ENCODE measurements at places on chromosomes 2 and 18.

- DNase-seq, result no peak
Observed at GRCh38 chr2:238995634-238996033, 147.7 kb downstream of the TWIST2 start.

- DNase-seq, result no peak
Observed at GRCh38 chr2:29459445-29460179, 344.4 kb downstream of the CLIP4 start.

DNA sequence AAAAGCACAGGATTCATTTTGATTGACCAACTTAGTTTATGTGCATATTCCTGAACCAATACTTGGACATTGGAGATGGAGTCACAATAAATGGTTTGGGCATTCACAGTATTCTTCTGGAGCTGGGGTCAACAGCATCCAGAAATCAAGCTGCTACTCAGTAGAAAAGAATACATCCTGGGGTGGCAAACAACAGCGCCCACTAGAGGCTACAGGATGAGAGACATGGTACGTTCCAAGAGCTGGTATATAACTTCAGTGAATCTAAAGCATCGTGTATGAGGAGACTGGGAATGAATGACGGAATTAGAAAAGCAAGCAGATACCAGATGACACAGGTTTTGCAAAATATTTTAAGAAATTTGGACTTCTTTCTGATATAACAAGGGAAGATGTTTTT is 142.9 kb upstream of the FIGN start:
- DNase-seq, result no peak

- no peak for DNase-seq
Observed at GRCh38 chr2:64251497-64252250, 107.5 kb upstream of the PELI1 start.

GRCh38 chr2:234873828-234874173 is 78.0 kb upstream of the SH3BP4 start:
- DNase-seq, result no peak

GRCh38 chr18:75251466-75251865 is 40.9 kb downstream of the TSHZ1 start:
- no peak for DNase-seq

- DNase-seq, result no peak
Observed at GRCh38 chr2:56224316-56224715, 40.5 kb downstream of the CCDC85A start.

DNA sequence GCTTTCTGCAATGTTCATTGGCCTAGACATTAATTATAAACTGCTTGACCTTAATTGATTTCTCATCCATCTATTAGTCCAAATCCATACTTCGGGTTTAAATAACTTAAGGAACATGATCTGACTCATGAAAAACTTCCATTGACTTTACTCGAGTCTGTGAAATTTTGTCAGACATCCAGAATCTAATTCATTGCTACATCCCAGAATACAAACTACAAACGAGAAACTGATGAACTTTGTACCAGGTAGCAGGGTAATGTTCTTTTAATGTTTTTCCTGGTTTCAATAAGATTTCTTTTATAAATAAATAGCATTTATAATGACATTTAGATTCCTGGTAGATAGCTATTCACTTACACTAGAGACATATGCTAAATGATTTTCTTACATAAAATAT is 36.0 kb upstream of the IKZF2 start:
- DNase-seq, result no peak

DNA sequence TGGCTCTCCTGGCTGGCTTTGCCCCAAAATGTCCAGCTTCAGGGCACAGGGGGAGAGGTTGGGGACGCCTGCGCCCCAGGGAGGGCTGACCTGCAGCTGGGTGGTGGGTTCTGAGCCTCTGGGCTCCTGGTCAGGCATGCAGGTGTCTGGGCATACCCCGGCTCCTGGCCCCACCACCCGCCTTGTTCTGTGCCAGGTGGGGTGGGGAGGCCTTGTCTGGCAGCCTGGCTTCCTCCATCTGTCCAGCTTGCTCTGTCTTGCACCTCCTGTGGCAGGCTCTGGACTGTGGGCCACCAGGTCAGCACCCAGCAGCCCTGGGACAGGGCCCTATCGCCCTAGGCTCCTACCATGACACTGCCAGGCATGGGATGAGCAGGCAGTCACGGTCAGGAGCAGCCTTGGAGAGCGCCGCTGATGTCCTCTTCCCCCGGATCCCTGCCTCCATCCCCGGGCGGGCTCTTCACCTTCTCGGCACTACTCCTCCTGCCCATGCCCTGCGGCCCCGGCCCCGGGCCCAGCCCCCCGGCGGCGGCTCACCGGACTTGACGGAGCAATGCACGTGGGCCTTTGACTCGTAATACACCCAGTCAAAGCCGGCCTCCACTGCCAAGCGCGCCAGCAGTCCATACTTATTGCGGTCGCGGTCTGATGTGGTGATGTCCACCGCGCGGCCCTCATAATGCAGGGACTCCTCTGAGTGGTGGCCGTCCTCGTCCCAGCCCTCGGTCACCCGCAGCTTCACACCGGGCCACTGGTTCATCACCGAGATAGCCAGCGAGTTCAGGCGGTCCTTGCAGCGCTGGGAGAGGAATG is 3.6 kb downstream of the IHH start:
- DNase-seq, result no peak

- peak; percentile 54 for DNase-seq
Observed at GRCh38 chr2:64711252-64711800, 57.6 kb upstream of the SERTAD2 start.

DNA sequence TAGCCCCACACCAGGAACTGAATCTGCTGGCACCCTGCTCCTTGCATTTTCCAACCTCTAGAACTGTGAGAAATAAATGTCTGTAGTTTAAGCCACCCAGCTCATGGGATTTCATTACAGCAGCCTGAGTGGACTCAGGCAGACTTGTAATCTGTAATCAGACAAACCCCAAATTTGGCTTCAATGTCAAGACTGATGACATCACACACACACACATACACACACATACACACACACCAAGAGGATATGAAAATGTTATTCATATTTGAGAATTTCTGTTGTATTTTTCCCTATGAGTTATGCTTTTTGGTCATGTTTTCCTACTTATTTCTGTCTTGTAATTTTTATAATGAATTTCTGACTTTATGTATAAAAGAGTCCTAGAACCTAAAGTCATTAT is 83.8 kb upstream of the GLI2 start:
- DNase-seq, result no peak

- no peak for DNase-seq
Observed at GRCh38 chr2:61042807-61043206, 22.9 kb upstream of the SANBR start.

DNA sequence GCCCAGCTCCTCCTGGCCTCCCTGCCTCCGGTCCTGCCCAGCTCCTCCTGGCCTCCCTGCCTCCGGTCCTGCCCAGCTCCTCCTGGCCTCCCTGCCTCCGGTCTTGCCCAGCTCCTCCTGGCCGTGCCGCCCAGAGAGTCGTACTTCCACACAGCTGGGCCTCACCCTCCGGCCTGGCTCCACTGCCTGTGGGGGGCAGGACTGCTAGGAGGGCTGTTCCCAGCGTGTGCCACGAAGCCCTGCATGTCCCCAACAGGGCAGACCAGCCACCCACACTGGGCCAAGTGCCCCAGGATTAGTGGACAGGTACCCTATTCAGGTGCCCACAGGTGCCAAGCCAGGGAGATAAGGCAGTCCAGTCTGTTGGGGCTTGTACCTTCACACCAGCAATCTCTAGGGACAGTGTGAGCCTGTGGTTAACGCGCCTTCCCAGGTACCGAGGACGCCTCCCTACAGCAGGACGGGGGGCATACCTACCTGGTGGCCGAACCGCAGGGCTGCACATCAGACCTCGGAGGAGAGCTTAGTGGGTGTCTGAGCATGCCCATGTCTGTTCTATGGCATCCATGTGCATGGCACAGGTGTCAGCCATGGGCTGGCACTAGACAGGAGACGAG is 5.3 kb downstream of the GPC1 start:
- no peak for DNase-seq

GRCh38 chr2:165837122-165837521 is 43.1 kb upstream of the GALNT3 start:
- DNase-seq, result no peak

- DNase-seq, result no peak
Observed at GRCh38 chr2:22375096-22375495, 1009.9 kb upstream of the KLHL29 start.

DNA sequence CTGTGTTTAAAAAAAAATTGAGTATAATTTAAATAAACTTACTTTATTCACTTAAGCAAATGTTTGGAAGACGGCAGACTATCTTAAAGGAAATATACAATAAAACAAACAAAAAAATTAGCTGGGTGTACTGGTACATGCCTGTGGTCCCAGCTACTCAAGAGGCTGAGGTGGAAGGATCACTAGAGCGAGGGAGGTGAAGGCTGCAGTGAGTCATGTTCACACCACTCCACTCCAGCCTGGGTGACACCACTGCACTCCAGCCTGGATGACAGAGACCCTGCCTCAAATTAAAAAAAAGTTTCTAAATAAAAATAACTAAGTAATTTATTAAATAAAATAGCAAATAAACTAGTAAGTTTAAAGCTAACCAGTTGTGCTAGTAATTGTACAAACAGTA is 7.5 kb downstream of the PUM2 start:
- no peak for DNase-seq

DNA sequence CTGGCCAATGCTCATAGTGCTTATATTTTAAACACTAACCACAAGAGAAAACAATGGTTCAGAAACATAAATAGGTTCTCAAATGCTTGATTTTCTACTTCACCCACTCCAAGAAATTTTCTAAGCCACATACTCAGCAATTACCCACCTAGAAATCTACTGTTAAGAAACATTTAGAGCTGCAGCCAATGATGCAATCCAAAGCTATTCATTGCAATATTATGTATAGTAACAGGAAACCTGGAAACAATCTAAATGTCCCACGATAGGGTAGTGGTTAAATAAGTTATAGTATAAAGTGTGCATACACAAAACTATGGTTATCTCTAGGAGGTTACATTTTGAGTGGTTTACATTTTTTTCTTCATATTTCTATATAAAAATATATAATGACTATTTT is 5.7 kb downstream of the FAM237A start:
- no peak for DNase-seq

DNA sequence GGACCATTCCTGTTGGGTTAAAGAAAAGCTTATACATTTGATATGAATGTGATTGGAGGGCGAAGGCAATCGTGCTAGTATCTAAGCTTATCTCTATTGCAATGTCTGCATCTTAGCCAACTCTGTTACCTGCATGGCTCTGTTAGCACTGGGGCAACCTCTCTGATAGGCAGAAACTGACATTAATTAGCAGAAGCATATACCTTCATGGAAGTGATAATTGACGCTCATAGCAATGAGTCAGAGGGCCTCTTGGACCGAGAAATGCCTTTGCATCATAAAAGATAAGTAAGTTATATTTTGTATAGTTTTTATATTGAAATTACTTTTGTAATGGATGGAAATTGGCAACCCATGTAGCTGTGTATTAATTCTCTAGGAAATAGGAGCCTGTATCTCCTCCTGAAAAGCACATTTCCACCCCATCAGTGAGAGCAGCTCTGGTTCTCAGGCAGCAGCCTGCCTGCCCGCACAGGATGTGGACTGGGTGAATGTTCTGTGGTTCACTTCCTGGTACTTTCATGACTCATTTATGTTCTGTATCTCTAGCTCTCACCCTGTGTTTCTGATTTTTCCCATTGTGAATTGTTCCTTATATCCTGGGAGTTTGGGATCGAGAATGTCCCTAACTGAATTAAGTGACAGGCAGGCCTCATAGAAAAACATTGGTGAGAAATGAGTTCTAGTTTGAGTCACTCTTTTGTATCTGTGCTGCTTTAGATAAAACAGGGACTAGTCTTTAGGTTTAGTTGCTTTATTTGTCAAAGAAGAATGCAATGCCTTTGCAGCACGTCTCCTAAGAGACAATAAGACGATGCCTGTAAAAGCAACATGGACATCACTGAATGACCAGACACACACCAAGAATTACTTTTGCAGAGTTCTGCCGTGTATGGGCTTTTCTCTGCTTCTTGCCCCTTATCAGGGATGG is 344.9 kb downstream of the DCDC2C start:
- DNase-seq, result peak; percentile 79

DNA sequence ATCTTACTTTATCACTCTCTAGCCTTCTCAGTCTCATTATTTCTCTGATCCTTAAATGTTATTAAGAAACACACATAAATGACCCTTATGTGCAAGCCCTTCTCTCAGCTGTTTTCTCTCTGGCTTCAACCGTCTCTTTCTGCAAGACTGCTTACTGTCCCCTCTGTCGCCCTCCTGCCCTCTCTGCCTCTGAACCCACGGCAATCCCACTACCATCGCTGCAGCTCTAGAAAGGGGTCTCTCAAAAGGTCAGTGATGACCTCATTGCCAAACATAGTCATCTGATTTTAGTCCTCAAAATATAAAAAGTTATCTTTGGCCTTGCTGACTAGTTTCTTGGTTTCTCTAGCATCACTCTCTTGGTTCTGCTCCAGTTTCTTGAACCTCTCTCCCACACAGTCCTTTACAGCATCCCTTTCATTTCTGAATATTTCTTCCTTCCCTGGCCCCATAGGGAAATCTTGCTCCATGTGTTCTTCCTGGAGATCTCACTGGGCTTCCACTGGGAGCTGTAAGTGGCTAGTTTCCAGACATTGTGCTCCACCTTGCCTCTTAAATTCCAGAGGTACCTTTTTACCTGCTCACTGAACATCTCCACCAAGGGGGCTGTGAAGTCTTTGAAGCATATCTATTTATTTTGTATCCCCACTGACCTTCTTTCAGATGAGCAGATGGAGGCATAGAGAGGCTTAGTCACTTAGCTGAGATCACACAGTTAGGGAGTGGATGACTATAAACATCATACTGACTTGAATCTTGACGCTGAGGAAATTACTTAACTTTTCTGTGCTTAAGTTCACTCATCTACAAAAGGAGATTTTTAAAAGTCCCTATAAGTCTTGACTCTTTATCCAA is 96.2 kb downstream of the PDE1A start:
- DNase-seq, result no peak

DNA sequence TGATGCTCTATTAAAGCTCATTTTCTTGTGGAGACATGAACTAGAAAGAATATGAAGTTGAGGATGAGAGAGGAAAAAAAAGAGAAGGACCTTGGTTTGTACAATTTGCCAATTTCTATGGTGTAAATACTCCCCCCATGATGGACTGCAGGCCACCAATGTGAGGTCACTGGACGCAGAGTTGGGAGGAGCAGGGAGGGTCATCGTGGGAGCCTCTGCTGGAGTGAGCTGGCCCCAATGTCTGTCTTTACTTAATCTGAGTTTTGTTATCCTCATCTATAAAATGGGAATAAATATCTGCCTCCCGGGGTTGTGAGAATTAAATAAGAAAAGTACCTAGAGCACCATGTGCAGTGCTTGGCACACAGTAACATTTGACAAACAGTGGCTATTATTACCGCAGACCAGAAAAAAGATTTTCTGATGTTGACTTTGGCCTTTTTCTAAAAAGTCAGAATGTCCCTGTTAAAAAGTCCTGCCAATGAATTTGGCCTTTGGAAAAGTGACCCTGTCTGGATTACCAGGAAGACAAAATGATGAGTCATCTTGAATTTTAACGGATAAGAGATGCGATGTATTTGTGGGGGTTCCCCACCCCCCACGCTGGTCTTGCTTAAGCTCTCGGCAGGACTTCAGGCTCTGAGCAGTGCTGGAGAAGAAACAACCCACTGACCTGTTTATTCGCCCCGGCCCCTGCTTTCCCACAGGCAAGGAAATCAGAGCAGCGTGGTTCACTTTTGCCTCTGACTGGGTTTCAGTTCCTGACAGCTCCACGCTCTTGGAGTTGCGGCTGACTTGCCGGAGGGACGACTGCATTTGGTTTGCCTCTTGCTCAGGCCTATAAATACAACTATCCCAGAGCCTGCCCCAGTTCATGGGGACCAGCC is 50.3 kb upstream of the FOSL2 start:
- no peak for DNase-seq

GRCh38 chr2:239776436-239777005 is 248.6 kb downstream of the NDUFA10 start:
- no peak for DNase-seq

- no peak for DNase-seq
Observed at GRCh38 chr2:182698671-182699070, 17.4 kb upstream of the DNAJC10 start.
